ENCODE measurements at places on chromosomes 5 and 9.
A peak's percentile ranks its signal among the peaks of the same experiment; 100 is the strongest.

GRCh38 chr9:132125361-132125760, 36.5 kb upstream of the NTNG2 start:
- H3K4me1 ChIP-seq: peaks cover 9% of the 10 kb centered on the region
- no peak overlapping the region for H3K4me3 ChIP-seq
- H3K27me3 ChIP-seq: peaks cover 87% of the 10 kb centered on the region

GRCh38 chr9:35499701-35500030, 9.8 kb downstream of the RUSC2 start:
- H3K4me3 ChIP-seq: no peak overlapping the region
- DNase-seq: no peak
- H3K36me3 ChIP-seq: no peaks in the 10 kb centered on the region
- no peak overlapping the region for H3K27ac ChIP-seq
- H3K27me3 ChIP-seq: no peaks in the 10 kb centered on the region
- peaks cover 2% of the 10 kb centered on the region for H3K4me1 ChIP-seq

DNA sequence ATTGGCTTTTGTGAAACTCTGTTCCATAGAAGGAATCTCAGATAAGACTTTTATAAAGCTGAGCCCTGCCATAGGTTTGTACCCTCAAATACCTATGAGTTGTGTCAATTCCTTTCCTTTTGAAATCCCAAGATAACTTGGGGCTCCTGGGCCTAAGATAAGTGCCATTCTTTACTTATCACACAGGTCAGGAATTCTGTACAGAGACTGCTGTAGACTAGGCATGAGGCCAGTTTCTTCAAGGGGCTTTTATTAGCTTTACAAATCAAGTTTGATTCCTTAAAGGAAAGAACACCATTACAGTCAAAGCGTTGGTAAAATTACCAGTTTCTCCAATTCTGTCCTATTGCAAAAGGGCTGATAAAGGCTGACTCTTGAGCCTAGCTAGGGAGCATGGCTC, 39.2 kb downstream of the SHC3 start:
- no peak overlapping the region for H3K4me3 ChIP-seq
- no peaks in the 10 kb centered on the region for H3K4me1 ChIP-seq
- H3K36me3 ChIP-seq: no peaks in the 10 kb centered on the region
- no peak overlapping the region for H3K27ac ChIP-seq

GRCh38 chr9:37382161-37382981, 40.1 kb upstream of the GRHPR start:
- peak overlapping the region; percentile 54 for H3K4me3 ChIP-seq
- peak; percentile 51 for DNase-seq

GRCh38 chr5:139100825-139101224, 97.3 kb downstream of the SIL1 start:
- H3K4me1 ChIP-seq: peaks cover 7% of the 10 kb centered on the region
- peaks cover 25% of the 10 kb centered on the region for H3K36me3 ChIP-seq
- H3K27ac ChIP-seq: no peak overlapping the region
- H3K27me3 ChIP-seq: no peaks in the 10 kb centered on the region
